Activated CD4-positive, alpha-beta memory T cell treated with anti-CD3 and anti-CD28 coated beads, Interleukin-2, amount 10 ng/mL, durations not matched to agents 7 days and 5 days (primary cell): ENCODE measurements at places on chromosomes 12 and 14.

DNA sequence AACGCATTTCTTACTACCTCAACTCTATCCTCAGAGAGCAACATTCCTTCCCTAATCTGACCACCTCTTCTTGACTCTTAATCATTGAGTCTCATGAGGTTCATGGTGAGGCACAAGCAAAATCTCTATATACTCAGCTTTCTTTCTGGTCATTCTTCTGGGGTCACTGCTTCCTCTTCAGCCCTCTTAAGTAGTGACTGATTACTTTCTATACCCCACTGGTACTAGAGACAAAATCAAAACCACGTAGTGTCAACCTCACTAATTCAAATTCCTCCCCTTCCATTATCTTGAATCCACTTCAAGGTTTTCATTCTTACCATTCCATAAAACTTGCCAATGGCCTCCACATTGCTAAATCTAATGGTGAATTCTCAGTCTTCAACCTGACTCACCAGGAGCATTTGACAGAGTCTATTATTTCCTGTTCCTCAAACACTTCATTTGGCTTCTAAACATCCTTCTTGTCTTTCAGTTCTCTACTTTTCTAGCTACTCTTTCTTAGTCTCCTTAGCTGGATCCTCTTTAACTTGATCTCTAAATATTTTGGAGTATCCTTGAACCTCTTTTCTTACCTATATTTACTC is 6.8 kb downstream of the WDHD1 start:
- no peak for DNase-seq

DNA sequence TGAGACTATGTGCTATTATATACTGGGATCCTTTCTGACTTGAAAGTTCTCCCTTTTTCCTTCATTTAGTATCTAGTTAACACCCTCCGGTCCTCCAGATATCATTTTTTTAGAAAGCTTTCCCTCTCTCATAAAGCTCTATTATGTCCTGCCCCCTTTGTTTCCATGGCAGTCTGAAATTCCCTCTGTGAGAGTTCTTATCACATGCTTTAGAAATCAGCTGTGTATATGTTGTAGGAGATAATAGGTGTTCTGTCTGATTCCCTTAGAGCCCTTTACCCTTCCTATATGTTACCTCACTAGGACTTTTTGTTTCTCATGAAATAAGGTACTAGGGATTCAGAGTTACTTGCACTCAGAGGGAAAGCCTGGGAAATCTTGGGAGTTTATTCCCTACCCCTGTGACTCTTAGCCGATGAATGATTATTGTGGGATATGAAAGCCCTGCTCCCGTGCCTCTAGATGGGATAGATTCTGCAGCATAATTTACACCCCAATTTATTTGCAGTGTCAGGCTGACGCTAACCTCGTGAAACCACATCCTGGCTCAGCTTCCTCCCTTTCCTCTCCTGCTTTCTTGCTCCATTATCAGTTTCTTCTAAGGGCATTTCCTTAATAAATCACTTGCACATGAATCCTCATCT is 448.4 kb downstream of the MDGA2 start:
- no peak for DNase-seq

GRCh38 chr12:1668833-1669543 is 21.9 kb upstream of the ADIPOR2 start:
- no peak for DNase-seq

DNA sequence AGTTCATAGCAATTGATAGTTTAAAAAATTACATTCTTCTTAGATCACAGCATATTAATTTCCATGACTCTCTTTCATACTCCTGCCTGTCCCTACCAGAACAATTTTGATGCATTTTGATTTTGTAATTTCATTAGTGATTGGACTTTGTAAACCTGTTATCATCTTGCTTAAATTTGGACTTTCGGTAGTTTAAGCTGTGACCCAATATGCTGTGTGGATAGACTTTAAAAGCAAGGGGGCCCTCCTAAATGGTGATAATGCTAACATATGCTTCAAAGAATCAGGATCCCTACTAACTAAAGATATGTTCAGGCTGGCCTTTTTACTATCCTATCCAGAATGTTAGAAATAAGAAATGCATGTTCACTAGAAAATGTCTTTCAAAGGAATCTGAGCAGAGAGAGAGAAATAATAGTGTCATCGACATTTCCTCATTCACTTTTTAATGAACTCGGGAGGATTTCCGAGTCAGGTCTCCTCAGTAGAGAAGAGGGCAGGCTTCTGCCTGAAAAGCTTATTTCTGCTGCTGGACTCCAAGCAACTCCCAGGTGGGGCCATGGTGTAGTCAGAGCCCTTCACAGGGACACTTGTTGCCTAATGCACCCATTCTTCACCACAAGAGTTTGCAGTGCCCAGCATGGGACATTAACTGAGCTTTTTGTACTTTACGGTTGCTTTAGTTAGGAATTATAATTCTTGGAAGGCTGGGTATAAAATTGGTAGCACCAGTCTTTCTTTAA is 16.7 kb downstream of the SLC38A4 start:
- no peak for DNase-seq

GRCh38 chr14:21055432-21056117 is 2.0 kb upstream of the RNASE8 start:
- DNase-seq: no peak

- DNase-seq: no peak
These were observed 80.7 kb downstream of the NTF3 start for GRCh38 chr12:5512601-5512970.

GRCh38 chr12:56657416-56658379 is 11.9 kb upstream of the ATP5F1B start:
- DNase-seq: peak; percentile 14

DNA sequence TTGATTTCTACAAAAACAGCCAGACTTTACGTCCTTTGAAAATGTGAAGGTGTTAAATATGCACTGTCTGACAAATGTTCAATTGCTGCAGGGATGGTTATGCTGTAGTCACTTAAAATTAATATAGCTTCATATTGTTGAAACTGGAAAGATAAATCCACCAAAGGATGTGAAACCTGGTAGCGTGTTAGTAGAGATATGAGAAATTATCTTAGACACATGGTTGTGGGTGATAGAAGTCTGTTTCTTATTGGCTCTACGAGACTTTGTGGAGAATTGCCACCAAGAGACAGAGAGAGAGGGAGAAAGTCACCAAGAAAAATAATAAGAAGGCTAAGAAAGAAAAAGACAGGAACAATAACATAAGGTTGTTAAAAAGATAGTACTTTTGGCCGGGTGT is 2.6 kb upstream of the CAPRIN2 start:
- no peak for DNase-seq

- DNase-seq: no peak
These were observed 2.7 kb upstream of the PRIMA1 start for GRCh38 chr14:93790966-93791365.

- DNase-seq: no peak
These were observed 201.9 kb downstream of the AACS start for GRCh38 chr12:125267114-125267513.
